ENCODE measurements at places on chromosomes 1 and 21.
A peak's percentile ranks its signal among the peaks of the same experiment; 100 is the strongest.

GRCh38 chr1:57620605-57621004, 196.7 kb upstream of the DAB1 start:
- no peak for DNase-seq

GRCh38 chr1:204516180-204516879, at the start of gene MDM4:
TSS of gene MDM4 (plus strand) at chr1:204516406. CDS start at chr1:204525519, 9,113 bp downstream.
- peak; percentile 96 for DNase-seq

DNA sequence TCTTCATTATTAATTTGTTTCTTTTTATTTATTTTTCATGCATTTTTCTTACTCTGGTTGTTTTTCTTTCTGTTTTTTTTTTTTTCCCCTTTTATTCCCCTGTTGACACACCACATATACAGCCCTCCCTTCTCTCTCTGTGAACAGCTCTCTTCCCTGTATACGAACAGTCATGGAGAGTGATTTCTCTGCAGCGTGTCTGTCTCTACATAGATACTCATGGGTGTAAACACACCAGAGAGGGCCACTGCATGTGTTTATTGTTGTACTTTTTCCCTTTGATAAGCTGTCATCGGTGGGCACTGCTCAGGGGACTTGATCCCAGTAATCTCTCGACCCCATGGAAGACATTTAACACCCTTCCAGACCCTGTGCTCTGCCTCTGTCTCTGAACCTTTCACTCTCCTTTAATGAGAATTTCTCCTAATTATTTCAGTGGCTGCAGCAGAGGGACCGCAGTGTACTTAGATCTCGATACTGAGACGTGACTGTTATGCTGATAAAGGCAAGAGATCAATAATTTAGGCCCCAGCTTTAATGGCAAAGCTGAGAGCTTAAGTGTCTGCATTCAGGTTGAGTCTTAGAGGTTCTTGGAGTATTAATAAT, 113.1 kb downstream of the PBX1 start:
- no peak for DNase-seq

DNA sequence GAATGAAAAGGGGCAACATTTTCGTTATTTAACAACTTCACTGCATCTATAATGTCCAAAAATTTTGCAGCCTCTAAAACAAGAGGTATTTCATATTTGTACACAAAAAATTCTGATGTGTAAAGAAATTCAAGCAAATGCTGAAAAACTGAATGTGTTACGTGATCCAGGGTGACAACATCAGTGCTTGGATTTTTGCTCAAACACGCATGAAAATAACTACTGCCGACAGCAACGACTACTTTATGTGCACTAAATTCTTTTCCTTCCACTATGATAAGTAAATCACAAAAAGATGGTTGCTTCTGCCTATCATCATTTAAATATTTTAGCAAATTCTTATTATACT, 53.4 kb upstream of the ASPM start:
- DNase-seq: no peak

DNA sequence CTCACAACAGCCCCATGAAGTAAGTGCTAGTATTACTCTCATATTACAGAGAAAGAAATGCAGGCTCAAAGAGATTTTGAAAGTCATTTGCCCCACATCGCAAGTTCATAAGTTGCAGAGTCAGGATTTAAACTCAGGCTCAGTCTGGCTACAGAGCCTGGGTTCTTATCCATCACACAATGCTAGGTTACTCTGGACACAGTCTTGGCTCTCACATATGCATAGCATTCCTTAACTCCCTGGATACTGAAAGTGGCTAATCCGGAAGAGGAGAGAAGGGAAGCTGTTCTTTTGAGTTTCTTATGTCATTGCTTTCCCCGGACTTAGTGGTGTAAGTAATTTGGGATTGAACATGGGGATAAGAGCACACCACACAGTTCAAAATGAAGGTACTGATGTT, 357.4 kb upstream of the PLXNA2 start:
- no peak for DNase-seq

DNA sequence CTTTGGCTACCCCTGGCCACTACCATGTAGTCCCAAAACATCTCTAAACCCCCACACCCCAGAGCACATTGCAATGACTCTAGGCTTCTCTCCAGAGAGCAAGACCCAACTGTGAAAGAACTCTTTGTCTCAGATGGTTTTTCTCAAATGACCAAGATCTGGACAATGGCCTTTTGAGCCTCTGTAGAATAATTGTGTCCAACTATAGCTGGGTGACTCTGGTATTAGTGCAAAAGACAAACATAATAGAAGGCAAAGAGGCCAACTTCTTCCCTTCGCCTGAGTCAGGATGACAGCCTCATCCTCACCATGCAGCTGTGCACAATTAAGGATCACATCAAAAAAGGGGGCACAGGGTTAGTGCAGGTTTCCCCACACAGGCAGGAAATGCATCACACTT, 139.6 kb downstream of the BRINP2 start:
- peak; percentile 82 for DNase-seq

DNA sequence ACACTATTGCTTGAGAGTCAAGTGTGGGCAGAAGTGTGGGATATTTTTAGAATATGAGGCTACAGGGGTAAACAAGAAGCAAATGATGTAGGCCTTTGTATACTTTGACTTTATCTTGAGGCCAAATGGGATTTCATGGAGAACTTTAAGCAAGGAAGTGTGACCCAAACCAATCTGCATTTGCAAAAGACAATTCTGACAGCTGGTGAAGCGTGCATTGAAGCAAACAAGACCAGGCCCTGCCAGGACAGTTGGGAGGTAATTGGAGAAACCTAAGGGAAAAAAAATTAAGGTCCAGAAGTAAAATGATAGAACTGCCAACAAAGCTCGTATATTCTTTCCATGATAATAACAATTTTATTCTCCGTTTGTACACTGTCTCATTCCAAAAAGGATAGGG, 168.3 kb downstream of the TM2D1 start:
- DNase-seq: no peak

DNA sequence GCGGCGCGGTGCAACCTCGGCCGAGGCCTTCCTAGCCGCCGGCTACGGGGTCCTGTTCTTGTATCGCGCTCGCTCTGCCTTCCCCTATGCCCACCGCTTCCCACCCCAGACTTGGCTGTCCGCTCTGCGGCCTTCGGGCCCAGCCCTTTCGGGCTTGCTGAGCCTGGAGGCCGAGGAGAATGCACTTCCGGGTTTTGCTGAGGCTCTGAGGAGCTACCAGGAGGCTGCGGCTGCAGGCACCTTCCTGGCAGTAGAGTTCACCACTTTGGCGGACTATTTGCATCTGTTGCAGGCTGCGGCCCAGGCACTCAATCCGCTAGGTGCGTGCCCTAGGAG, 379 bp downstream of the PPCS start:
- DNase-seq: peak; percentile 55

DNA sequence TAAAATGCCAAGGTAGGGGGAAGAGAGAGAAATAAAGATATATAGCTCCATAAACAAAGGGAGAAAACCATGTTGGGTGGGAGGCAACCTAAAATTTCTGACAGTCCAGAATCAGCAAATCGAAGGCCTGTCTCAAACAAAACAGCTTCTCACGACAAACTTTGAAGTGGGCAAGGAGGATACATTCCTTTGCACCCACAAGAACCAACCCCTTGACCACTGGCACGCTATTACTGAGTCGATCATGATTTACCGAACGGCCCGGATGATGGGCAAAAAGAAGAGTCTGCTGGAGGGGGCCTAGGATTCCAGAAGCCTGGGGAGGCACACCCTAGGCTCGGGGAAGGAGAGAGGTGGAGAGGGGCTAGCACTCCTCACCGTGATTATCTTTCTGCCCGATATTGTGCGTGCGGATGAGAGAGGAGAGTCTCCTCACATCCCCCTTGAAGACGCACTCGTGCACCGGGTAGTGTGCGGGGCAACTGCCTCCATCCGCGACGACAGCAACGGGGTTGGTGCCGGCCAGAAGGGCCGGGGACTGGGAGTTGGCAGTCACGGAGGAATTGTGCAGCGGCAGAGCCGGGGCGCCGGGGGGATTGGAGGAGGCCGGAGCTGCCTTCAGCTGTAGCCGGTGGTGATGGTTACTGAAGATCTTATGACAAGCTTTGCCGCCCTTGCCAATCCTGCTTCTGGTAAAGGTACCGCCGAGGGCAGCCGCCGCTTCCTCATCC, 756 bp downstream of the ANKRD13C start:
- peak; percentile 66 for DNase-seq

GRCh38 chr21:42959728-42960127, 14.6 kb upstream of the PKNOX1 start:
- no peak for DNase-seq

DNA sequence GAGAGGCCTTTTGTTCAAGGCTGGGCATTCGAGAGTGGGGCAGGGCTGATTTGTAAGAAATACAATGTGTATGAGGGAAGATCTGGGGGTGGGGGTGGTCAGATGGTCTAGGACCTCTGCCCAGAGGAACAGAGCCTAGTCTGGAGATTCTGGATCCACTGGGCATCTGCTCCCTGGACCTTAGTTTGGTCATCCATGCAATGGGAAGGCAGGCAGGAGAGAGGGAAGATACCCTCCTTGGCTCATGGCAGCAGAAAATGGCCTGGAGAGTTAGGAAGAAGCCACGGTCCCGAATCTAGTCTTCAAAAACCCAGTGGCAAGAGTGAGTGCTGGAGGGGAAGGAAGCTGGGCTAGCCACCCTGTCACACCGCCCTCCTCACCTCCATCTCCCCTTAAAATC, 38.8 kb downstream of the CITED4 start:
- no peak for DNase-seq

DNA sequence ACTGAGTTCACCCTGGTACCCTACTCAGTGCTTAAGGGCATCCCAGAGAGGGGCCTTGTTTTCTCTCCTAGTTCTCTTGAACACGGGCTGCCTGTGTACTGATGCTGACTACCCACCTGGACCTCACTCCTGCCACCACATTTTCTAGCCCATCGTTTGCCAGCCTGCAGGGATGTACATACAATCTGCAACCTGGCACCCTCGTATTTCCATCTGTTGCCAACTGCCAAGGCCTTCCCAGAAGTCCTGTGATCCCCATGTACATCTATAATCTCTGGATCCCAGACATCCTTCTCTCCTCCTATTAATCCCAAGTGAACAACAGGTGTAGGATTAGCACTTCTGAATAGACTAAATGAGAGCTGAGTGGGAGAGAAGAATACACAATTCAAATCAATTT, 212.0 kb downstream of the SLC45A1 start:
- DNase-seq: no peak

GRCh38 chr1:183881387-183882131, 76.6 kb downstream of the RGL1 start:
- peak; percentile 72 for DNase-seq

GRCh38 chr21:25965951-25966707, 204.4 kb downstream of the APP start:
- no peak for DNase-seq

DNA sequence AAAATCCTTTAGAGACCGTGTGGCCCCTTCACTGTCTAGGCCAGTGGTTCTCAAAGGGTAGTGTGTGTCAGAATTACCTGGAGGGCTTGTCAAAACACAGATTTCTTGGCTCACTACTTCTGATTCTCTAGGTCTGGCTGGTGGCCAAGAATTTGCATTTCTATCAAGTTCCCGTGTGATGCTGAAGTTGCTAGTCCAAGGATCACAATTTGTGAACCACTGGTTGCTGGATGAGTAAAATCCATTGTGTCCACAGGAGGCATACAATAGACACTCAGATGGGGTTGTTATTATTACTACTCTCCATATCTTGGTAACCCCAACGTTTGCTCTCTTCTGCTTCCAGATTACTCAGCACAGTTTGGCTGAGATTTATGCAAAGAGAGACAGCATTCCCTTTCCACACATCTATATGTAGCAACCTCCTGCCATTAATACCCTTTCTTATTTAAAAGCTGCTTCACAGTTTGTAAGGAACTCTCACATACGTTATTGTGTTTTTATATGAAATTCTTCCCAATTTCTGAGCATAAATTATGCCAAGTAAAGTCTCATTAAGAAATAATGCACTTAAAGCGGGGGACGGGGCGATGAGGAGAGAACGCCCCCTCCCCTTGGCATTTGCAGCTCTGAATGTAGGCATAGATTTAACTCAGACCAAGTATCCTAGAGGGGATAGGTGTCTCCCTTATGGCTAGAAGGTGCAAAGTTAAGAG, 720 bp upstream of the TMCC2 start:
- peak; percentile 57 for DNase-seq

DNA sequence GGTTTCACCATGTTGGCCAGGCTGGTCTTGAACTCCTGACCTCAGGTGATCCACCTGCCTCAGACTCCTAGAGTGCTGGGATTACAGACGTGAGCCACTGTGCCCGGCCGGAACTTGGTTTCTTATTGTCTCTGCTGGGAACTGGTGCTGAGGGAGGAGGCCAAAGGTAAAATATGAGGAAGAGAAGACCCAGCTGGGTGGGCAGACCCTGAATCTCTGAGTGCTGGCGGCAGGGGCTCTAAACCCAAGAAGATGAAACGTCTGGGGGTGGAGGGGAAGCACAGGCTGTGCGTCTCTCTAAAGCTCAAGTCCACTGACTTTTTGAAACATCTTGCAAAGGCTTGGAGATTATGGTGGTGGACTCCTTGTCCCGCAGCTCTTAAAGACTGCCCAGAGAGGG, 82.0 kb upstream of the TLR5 start:
- no peak for DNase-seq

- DNase-seq: peak; percentile 26
Measured at GRCh38 chr1:17485281-17485680, 45.8 kb upstream of the RCC2 start.

GRCh38 chr1:244060686-244061085, 9.6 kb downstream of the ZBTB18 start:
- no peak for DNase-seq

DNA sequence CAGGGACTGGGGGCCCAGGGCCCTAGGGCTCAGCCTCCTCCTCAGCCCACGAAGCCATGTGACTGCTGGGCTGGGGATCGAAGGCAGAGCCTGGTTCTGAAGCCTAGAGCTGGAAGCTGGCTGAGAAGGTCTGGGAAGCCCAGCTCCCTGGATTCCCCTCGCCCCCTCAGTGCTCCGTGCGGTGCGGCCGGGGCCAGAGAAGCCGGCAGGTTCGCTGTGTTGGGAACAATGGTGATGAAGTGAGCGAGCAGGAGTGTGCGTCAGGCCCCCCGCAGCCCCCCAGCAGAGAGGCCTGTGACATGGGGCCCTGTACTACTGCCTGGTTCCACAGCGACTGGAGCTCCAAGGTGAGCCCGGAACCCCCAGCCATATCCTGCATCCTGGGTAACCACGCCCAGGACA, 9.1 kb downstream of the ADAMTSL4 start:
- no peak for DNase-seq

DNA sequence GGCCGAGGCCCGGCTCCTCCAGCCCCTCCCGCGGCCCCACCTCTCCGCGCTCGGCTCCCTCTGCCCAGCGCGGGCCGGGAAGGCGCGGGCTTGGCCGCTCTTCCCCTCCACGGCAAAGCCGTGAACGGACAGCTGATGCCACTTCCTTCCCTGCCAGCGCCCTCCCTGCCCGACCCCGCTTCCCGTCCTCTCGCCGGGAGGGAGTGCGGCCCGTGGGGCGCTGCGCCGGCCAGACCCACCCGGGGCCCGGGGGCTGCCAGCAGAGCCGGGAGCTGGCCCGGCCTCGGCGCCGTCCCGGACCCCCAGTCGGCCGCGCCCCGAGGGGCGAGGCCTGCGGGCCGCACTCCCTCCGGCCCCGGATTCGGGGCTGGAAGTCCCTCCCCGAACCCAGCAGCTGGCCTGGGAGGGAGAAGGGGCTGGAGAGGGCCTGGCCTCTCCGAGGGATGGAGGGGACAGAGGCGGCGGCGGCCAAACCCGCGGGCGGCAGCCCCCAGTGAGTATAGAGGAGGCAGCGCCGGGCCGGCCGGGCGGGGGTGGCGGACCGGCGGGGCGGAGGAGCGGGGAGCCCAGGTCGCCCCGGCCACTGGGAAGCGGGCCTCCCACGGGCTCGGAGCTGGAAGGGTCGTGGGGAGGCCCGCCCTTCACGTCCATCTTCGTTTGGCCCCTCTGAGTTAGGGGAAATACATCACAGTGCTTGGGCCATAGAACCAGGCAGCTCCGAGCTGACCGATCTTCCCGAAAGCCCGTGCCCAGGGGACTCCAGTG, at the start of gene KIAA1614:
Gene KIAA1614 (plus strand): TSS at position 97 of the 765 bp plus-strand sequence. CDS start 347 bp downstream, at position 444.
- peak; percentile 44 for DNase-seq

All from fibroblast of mammary gland (primary cell).